Effector memory CD4-positive, alpha-beta T cell (primary cell): ENCODE measurements at places on chromosomes 3 and 15.

GRCh38 chr15:88178631-88179030 lies 77.9 kb downstream of the NTRK3 start:
- no peak for DNase-seq

- DNase-seq = peak; percentile 44
Observed at GRCh38 chr3:44198284-44199269, 43.1 kb upstream of the TOPAZ1 start.

DNA sequence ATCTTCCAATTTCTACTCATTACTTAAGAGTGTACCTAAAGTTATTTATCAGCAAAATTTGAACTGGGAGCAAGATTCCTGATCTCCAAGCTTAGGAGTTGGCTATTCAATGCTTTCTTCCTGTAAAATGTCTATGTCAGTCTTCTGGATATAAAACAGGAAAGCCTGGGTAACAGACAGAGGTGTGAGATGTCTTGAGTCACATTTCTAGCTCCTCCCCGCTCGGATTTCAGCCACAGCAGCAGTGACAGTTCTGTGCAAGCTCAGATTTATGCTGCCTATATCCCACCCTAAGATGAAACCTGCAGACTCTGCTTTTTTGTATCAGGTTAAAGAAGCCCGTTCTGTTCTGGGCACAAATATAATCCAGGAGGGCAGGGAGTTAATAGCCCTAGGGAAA lies 2.1 kb upstream of the ARMC8 start:
- no peak for DNase-seq

DNA sequence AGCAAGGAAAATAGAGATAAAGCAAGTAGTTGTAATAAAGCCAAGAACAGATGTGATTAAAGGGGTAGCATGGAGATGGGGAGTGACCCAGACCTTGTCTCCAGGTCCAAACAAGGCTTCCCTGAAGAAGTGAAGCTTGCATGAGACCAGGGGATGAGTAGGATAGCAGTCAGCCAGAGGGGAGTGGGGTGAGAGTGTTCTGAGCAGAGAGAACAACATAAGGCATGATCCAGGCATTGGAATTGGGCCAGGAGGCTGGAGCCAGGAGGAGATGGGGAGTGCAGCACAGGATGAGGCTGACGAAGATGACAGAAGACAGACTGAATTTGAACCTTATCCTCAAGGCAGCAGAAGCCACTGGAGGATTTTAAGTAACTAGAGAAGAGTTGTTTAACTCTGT lies 7.2 kb downstream of the TMOD2 start:
- DNase-seq = no peak

DNA sequence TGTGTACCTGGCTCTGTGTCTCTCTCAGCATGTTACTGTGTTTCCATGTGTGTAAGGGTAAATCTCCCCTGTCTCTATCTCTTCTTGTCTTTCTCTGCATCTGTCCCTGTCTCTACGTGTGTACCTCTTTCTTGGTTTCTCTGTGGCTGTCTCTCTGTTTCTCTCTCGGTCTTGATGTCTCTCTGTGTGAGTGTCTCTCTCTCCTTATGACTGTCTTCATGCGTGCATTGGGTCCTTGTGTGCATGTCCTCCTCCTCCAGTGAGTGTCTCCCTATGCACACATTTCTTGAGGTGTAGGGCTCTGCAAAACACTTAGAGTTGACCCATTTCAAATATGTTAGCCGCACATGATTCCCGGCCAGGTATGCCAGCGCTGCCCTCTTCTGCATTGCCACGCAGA lies 903.3 kb upstream of the CFAP20DC start:
- DNase-seq = no peak

DNA sequence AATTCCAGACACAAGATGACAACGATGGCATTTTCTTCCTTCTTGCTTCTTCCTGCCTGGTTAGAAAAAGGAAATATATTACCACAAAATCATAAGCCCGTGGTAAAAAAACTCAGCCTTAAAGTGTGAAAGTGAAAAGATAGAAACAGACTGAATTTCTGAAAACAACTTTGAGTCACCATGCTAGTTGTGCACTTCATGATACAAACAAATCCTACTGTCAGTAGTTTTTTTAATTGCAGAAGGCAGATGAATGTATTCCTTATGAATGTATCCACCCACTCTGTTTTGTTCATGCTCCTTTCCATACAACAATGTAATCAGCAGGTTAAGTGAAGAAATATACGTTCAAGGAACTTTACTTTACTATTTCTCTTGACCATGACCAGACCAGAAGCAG lies 1144.7 kb downstream of the OTOL1 start:
- no peak for DNase-seq

GRCh38 chr3:152197451-152197850 lies 71.3 kb upstream of the MBNL1 start:
- DNase-seq = no peak

DNA sequence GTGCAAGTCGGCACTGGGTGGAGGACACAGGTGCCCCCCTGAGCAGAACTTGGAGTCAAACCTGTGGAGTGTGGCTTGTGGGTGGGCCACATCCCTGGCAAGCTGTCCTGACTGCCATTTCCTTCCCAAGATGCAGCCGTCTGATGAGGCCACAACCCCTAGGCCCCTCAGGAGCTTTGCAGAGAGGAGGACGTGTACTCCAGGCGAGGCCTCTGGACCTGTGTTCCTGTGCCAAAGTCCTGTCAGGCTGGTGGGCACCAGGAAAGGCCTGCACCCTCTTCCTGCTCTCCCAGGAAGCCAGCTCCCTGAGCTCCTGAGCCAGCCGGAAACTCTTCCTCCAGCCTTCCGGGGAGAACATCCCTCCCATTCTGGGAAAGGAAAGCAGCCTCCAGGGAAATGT lies 48.5 kb downstream of the CMTM6 start:
- no peak for DNase-seq

GRCh38 chr3:32685543-32686185 lies 676 bp downstream of the CNOT10 start:
- DNase-seq = no peak

GRCh38 chr3:38477057-38477820 lies 18.9 kb upstream of the EXOG start:
- no peak for DNase-seq

DNA sequence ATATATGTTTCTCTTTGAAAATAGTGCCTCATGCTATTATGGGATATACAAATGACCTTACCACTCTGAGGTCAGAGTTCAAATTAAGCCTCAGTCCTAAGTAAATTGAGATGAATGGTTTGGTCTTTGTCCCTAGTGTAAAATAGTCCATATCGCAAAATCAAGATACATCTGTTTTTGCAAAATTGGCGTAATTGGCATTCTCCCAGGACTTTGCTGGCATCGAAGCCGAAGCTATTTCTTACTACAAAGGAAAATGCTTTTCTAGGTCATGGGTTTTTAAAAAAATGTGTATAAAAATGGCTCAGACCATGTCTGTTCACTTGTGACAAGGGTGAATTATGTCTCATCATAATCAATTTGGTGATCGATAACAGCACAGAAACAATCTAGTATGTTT lies 25.9 kb downstream of the ROBO2 start:
- no peak for DNase-seq

DNA sequence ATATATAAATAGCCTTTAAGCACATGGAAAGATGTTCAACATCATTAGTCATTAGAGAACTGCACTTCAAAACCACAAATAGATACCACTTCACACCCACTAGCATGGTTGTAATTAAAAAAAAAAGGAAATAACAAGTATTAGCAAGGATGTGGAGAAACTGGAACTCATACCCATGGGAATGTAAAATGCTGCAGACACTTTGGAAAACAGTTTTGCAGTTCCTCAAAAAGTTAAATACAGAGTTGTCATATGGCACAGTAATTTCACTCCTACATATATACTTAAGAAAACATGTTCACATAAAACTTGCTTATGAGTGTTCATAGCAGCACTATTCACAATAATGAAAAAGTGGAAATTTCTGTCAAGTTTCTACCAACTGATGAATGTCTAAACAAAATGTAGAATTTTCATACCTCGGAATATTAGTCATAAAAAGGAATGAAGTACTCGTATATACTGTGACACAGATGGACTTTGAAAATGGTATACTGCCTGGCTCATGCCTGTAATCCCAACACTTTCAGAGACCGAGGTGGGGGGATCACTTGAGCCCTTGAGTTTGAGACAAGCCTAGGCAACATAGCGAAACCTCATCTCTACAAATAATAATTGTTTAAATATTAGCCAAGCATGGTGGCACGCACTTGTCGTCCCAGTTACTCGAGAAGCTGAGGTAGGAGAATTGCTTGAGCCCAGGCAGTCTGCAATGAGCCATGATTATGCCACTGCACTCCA lies 28.1 kb downstream of the BCL2A1 start:
- DNase-seq = no peak

DNA sequence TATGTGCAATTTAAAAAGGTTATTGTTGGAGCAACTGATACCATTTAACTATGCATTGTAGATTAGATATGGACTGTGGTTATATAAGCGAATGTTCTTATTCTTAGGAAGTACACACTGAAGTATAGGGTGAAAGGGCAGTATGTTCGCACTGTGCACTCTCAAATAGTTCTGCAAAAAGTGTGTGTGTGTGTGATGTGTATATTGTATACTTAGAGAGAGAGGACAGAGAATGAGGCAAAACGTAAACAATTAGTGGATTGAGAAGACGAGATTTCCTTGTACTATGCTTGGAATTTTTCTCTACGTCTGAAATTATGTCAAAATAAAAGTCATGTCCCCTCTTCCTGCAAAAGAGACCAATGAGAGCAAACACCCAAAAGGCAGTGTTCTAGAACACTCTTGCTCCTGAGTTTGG lies 30.4 kb downstream of the LSM3 start:
- DNase-seq = no peak

- DNase-seq = no peak
Observed at GRCh38 chr3:136928240-136928639, 29.5 kb upstream of the IL20RB start.

DNA sequence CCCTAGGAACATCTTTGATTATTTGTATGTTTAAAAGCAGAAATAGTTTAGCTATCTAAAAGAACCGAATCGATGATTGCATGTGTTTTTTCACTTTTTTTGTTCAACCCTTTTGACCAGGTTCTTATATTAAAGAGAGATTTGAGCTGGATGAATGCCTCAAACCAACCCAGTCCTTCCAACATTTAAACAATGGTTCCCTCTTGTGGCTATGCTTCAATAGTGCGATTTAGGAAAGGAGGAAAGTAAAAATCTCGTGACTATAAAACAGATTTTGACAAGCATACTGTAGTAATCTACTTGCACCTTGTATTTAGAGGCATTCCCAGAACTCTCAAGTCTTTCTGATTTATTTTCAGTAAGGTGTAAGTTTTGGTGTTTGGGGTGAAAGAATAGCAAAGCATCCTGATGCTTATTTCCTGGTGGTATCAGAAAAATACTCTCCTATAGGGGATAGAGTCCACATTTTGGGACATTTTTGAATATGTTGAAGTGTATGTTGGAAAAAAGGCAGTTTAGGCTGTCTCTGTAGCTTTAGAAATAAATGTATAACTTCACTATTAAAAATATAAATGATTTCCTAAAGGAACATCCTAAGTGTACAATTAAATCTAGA lies 159.6 kb upstream of the KCNH8 start:
- DNase-seq = no peak

DNA sequence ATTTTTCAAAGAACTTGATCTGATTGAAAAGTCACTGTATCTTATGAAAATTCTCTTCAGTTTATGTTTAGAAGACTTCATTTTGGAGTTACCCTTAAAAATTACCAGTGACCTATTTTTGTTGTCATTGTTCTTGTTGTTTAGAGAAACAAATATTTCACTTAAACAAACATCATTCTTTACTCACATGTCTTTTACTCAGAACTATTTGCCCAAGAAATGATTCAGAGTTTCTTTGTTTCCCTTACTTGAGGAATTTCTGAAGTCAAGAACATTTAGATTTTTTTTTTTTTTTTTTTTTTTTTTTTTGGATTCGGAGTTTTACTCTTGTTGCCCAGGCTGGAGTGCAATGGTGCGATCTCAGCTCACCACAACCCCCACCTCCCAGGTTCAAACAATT lies 259.6 kb upstream of the UBE2E1 start:
- no peak for DNase-seq

DNA sequence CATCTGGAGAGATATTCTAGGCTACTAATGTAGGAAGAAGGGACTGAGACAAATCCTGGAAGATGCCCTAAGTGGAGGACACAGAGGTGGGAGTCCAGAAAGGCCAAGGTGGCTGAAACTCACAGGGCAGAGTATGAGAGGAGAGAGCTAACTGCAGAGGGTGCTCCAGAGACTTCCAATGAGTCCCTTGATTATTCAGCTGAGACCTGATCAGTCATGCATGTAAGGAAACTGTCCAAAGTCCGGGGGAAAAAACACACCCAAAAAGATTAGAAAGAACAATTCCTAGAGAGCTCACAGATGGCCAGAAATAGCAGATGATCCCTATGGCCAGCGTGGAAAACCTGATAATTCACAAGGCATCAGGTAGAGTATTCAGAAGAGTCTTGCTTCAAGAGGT lies 18.7 kb upstream of the FOXP1 start:
- no peak for DNase-seq

- DNase-seq = no peak
Observed at GRCh38 chr15:36843822-36844221, 256.5 kb downstream of the MEIS2 start.

DNA sequence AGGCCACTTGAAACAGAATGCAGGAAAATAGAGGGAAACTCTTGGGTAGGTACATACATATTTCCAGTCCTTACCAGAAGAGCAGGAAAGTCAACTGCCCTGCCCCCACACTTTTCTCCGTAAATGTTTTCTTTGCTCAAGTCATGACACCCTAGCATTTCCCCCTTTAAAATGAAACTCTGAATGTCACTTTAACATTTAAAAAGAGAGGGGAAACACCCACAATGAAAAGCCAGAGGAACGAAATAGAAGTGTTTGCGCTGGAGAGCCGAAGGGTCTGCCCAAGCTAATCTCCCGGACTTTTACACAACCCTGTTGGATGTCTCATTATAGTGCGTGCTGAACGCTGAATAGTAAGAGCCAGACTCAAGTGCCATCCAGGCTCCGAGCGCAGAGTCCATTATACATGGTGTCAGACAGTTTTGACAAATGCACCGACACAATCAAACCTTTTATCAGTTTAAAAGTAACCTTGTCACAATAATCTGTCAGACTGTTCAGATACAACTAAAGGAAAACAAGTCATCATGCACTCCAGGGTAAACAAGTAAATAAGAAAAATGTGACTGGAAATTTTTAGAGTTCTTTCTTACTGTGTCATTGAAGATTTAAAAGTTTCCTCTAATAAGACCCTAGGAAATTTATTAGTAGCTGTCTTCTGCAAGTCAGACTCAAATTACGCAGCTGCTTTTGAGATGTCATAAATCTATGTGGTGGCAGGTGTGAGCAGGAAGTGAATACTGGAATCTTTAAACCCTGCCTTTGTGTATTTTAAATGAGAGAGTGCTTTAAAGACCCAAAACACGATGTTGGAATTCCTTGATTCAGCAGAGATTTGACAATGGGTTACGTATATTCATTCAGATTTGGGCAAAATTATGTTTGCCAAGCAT lies 159.8 kb downstream of the RBMS3 start:
- no peak for DNase-seq

DNA sequence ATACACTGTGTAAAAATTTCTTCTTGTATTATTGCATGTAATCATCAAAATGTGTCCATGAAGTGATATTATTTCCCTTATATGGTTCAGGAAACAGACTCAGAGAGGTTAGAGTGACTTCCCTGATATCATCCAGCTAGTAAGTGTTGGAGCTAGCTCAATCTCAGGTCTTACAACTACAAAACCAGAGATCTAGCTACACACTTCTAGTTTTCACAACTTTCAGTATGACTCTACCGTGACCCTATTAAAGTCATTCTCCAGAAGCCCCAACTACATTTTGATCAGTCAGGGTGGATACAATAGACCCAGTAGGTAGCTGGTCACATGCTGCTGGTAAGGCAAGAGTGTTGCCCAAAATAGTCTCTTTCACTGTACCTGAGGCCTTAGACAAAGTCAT lies 165.3 kb downstream of the GOLIM4 start:
- DNase-seq = no peak
